ENCODE measurements at places on chromosomes 1 and 21. TPM values are rescaled to one million over a fixed set of nuclear protein-coding genes. Genes with fewer than 3 reads are reported as not detected.

- H3K36me3 ChIP-seq = no peaks in the 10 kb centered on the region
- peaks cover 11% of the 10 kb centered on the region for H3K27me3 ChIP-seq
- no peak overlapping the region for H3K4me3 ChIP-seq
- no peak for ATAC-seq
- H3K4me1 ChIP-seq = peaks cover 5% of the 10 kb centered on the region
Observed at GRCh38 chr1:241839369-241839979, 8.5 kb upstream of the EXO1 start.

GRCh38 chr1:181104042-181104789 lies 15.7 kb downstream of the IER5 start:
- H3K27me3 ChIP-seq = peaks cover 5% of the 10 kb centered on the region
- peak overlapping the region; percentile 77 for H3K4me3 ChIP-seq
- peaks cover 42% of the 10 kb centered on the region for H3K4me1 ChIP-seq
- peak overlapping the region; percentile 80 for H3K27ac ChIP-seq
- H3K36me3 ChIP-seq = peaks cover 6% of the 10 kb centered on the region

The CFAP107 gene
- total RNA-seq = not detected

The CLDN19 gene
- not detected for total RNA-seq

The TMEM125 gene
- total RNA-seq = not detected

The ATP1A4 gene
- 0.48 TPM for total RNA-seq

The GJA8 gene
- total RNA-seq = not detected

The FAM76A gene
- total RNA-seq = 8.4 TPM

DNA sequence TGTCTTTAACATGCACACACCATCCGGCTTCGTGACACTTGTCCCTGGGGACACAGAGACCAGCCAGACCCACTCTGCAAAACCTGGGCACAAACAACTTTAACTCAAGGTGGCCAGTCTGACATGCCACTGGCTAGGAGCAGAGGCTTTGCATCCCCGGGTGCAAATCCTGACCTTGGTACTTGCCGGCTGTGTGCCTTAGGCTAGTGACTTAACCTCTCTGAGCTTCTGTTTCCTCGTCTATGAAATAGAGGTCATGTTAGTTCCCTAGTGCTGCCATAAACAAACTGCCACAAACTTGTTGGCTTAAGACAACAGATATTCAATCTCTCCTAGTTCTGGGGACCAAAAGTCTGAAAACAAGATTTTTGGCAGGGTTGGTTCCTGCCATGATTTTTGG lies 60.4 kb downstream of the SDC3 start:
- H3K27ac ChIP-seq = no peak overlapping the region
- peaks cover 41% of the 10 kb centered on the region for H3K27me3 ChIP-seq
- H3K36me3 ChIP-seq = no peaks in the 10 kb centered on the region

DNA sequence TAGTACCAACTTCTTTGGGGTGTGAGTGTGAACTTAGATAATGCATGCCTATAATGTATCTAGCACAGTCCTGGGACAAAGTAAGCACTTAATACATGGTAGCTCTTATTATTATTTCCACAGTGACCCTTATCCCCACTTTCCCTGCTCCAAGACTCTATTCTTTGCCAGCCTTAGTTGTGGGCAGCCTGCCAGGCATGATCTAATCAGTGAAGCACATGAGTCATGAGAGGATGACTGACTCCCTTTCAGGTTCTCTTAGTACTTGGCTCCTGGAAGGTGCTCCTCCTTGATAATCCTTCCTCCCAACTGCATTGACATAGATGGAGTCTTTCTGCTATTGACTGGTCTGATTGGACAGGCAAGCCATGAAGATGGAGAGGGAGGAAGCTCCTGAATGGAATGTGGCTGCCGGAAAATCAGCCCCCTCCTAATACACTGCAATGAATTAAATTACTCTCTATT lies 17.4 kb upstream of the GNG12 start:
- no peaks in the 10 kb centered on the region for H3K36me3 ChIP-seq
- no peaks in the 10 kb centered on the region for H3K4me1 ChIP-seq
- peak; percentile 52 for ATAC-seq
- H3K27me3 ChIP-seq = peaks cover 23% of the 10 kb centered on the region

DNA sequence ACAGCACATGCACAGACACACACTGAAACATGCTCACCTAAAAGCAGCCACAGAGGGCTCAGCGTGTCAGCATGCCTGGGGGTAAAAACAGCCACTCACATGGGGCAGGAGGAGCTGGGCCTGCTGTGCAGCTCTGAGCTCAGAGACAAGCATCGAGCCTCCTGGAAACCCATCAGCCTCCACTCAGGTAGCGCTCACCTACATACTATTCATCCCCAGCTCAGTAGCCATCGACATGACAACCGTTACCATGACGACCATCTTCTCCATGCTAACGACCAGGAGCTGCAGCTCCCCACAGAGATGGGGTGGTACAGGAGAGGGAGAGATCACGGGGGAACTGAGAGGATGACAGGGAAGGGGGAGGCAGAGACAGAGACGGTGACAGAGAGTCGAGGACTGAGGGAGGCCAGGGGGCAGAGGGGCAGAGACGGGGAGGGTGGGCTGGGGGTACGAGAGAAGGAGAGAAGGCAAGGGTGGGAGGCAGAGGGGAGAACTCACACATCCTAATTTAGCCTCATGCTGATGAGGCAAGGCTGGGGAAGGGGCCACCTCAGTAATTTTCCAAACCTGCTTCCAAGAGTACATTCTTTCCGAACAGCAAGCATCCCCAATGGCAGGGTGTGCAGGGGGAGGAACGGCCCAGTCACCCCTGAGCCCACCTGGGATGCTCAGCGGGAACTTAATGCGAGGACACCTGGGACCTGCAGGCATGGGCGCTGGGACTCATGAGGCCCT lies 28.4 kb downstream of the SDC3 start:
- no peak overlapping the region for H3K27ac ChIP-seq
- no peaks in the 10 kb centered on the region for H3K36me3 ChIP-seq
- H3K27me3 ChIP-seq = peaks cover 33% of the 10 kb centered on the region
- no peak for ATAC-seq

The SLC25A34 gene
- 0.90 TPM for total RNA-seq

DNA sequence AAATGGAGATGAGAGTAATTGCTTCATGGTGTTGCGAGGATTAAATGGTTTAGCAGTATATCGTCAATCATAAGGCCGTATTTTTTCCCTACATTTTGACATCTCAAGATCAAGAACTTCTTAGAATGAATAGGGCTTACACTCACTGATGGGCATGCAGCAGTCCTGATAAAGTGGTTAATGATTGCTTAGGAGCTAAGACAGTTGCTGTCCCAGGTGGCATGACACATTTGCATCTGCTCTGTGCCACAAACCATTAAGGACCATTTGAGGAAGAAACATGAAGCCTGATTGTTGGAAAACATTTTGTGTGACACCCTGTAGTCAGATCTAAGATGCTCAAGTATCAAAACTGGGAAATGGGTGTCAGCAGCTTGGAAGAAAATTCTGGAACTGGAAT lies 81.0 kb upstream of the SGIP1 start:
- H3K4me1 ChIP-seq = no peaks in the 10 kb centered on the region
- no peaks in the 10 kb centered on the region for H3K27me3 ChIP-seq
- no peak overlapping the region for H3K4me3 ChIP-seq
- no peaks in the 10 kb centered on the region for H3K36me3 ChIP-seq

The TXNIP gene
- total RNA-seq = 74.2 TPM

The CORT gene
- not detected for total RNA-seq

DNA sequence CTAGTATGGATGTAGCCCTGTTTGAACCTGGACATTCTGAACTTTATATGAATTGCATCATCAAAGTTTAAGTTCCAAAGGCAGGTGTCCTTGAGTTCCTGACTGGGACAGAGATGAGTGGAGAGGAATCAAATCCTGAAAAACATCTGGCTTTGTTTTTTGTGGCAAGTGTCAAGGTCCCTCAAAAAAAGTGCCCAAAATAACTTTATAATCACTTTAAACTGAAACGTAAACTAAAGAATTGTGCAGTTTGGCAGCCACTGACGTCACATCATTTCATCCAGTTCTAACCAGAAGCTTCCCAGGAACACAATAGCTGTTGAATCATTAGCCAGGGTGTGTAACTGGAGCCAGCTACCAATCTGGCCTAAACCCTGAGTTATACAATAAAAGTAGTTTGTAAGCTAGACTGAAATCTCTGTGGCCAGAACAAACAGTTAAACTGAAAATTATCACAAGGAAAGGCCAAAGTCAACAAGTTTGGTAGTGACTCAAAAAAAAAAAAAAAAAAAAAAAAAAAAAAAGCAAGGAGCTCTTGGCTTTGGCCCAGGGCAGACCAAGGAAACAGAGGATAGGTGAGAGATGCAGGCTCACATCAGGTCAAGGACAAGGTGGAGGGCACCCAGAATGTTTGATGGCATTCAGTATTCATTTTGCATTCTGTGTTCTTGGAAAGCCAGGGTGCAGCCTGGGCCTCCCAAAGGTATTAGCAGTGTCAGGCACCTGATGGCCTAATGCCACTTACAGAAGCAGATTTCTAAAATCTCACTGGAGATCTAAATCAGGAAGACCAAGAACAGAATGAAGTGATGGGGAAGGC lies 74.3 kb downstream of the TNFSF18 start:
- H3K4me1 ChIP-seq = no peaks in the 10 kb centered on the region
- ATAC-seq = no peak
- peaks cover 3% of the 10 kb centered on the region for H3K27me3 ChIP-seq
- no peak overlapping the region for H3K4me3 ChIP-seq
- H3K27ac ChIP-seq = no peak overlapping the region

The CLCA4 gene
- total RNA-seq = not detected

The ITGB2 gene
- total RNA-seq = 302 TPM

DNA sequence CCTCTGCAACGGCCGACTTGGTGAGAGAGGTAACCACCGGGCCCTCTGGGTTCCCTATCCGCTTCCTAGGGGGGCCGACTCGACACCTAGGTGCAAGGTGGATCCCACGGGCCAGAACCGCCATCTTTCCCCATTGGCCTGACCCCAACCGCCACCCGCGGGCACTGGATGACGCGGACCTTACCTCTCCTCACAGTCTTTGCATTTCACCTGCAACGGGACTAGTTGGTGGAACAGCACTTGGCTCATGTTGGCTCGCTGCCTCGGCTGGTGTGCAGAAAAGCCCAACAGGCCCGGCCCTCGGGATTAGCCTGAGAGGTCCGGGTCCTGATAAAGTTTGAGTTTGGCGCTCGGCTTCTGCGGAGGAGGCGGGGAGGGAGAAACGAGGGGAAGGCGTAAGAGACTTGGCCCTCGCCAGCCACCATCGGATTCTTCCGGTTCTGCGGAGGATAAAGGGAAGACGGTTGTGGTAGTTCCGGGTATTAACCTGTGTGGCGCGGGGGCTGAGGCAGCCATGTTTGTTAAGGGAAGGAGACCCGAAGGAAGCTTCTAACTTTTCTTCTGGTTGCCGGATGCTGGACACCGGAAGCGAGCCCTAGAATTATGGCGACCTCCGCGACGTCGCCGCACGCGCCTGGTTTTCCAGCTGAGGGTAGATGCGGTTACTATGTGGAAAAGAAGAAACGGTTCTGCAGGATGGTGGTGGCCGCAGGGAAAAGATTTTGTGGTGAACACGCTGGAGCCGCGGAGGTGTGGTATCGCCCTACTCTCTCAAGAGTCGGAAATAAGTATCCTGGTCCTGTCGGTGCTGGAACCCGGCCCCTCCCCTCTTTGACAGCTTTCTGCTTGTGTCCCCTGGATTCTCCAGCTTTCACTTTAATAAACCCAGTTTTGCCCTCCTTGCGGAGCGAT lies at the start of the genes SASS6 and TRMT13:
Gene SASS6, minus strand, starts transcription at position 365 of the 912 bp plus-strand sequence. Its CDS starts 116 bp downstream, at position 249.
Gene TRMT13, plus strand, starts transcription at position 598 of the 912 bp plus-strand sequence. Its CDS starts 6 bp downstream, at position 604.
- H3K27me3 ChIP-seq = no peaks in the 10 kb centered on the region
- peak within 1 kb of the TSS; percentile 96 for H3K27ac ChIP-seq
- H3K4me3 ChIP-seq = peak within 1 kb of the TSS; percentile 93
- peaks cover 22% of the 10 kb centered on the region for H3K4me1 ChIP-seq
- H3K36me3 ChIP-seq = peaks cover 35% of the 10 kb centered on the region
- peak; percentile 95 for ATAC-seq

DNA sequence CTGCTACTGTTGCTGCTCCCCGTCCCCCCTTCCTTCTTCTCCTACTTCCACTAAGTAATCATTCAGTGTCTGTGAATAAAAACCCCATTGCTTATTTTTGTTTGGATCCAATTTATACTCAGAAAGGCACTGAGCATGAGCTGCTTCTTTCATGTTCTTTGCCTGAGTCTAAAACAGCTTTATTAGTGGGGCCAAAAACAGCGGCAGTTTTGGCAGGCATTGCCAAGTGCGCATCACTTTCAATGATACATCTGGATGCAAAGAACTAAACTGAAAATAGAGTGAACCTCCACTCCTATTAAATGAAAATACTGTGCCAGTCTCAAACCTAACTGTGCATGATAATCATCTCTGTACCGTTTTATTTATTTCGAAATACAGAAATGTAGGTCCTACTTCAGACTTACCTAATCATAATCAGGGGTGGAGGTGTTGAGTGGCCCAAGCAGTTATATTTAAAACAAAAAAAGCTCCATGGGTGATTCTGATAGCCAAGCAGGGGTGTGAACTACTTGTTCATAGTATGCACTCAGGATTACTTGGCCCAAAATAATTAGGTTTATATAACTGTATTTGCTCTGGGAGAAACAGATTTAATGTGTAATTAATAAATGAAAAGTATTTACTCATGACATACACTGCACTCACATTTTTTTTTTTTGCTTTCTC lies 48.4 kb downstream of the NEK7 start:
- no peaks in the 10 kb centered on the region for H3K27me3 ChIP-seq
- H3K27ac ChIP-seq = peak overlapping the region; percentile 56
- ATAC-seq = no peak
- H3K36me3 ChIP-seq = peaks cover 14% of the 10 kb centered on the region

GRCh38 chr21:13937236-13937635 lies 273.5 kb downstream of the LIPI start:
- H3K27ac ChIP-seq = no peak overlapping the region
- H3K27me3 ChIP-seq = no peaks in the 10 kb centered on the region
- no peaks in the 10 kb centered on the region for H3K4me1 ChIP-seq
- H3K4me3 ChIP-seq = no peak overlapping the region

- no peaks in the 10 kb centered on the region for H3K27me3 ChIP-seq
- no peak overlapping the region for H3K4me3 ChIP-seq
- ATAC-seq = no peak
- H3K36me3 ChIP-seq = no peaks in the 10 kb centered on the region
Observed at GRCh38 chr1:199002661-199003060, 363.8 kb downstream of the PTPRC start.

The KRTAP26-1 gene
- not detected for total RNA-seq

GRCh38 chr1:44354268-44354839 lies 703 bp downstream of the ERI3 start:
- no peaks in the 10 kb centered on the region for H3K27me3 ChIP-seq
- H3K4me1 ChIP-seq = peaks cover 14% of the 10 kb centered on the region
- H3K4me3 ChIP-seq = peak overlapping the region; percentile 91
- H3K27ac ChIP-seq = peak overlapping the region; percentile 94
- no peak for ATAC-seq
- peaks cover 6% of the 10 kb centered on the region for H3K36me3 ChIP-seq

DNA sequence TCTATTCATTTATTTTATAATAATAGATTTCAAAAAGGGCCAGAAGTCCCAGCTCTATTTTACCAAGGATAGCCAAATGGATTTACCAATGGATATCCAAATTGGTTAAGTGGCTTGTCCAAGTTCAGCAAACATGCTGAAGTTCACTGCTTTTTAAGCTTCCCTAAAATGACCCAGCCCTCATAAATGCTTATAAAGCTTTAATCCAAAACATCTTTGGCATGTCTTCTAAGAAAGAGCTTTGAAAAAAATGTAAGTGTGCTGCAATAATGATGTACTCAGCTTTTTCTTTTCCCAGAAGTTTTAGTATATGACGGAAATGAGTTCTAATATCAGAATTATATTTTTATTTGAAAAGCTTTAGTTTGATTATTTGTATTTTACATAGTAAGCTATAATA lies 451.5 kb upstream of the ADAMTS5 start:
- H3K36me3 ChIP-seq = no peaks in the 10 kb centered on the region
- H3K27ac ChIP-seq = no peak overlapping the region
- no peak overlapping the region for H3K4me3 ChIP-seq
- H3K27me3 ChIP-seq = no peaks in the 10 kb centered on the region

- no peak overlapping the region for H3K4me3 ChIP-seq
- H3K36me3 ChIP-seq = peaks cover 17% of the 10 kb centered on the region
- H3K27ac ChIP-seq = no peak overlapping the region
- no peak for ATAC-seq
Observed at GRCh38 chr1:87072411-87072810, 158.0 kb downstream of the HS2ST1 start.

The SYPL2 gene
- total RNA-seq = not detected

All from activated T-helper 17 cell treated with anti-CD3 and anti-CD28 coated beads, Interleukin-2, amount 50 U/mL, for 72 hours (primary cell).